Stromal cell of bone marrow (primary cell): ENCODE measurements at places on chromosomes 2 and 18.
A peak's percentile ranks its signal among the peaks of the same experiment; 100 is the strongest.

DNA sequence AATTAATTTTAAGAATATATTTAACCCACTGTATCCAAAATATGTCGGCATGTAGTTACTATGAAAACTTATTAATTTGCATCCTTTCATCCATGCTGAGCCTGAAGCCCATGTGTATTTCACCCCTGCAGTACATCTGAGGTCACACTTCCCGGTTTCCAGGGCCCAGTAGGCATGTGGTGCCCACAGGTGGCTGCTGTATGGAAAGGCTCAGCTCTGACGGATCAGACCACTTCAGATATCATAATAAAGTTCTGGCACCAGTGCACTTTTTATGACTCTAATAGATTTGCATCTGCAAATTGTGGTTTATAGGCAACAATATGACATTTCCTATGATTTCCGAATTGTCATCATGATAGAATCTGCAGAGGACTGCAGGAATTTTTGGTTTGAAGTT lies 22.5 kb downstream of the SH3RF3 start:
- no peak for DNase-seq

GRCh38 chr18:69785466-69785865 lies 162.2 kb downstream of the CD226 start:
- DNase-seq, result no peak

GRCh38 chr18:61308004-61308403 lies 25.2 kb upstream of the CDH20 start:
- DNase-seq, result no peak

- no peak for DNase-seq
Observed at GRCh38 chr2:61737841-61738240, 116.0 kb downstream of the FAM161A start.

DNA sequence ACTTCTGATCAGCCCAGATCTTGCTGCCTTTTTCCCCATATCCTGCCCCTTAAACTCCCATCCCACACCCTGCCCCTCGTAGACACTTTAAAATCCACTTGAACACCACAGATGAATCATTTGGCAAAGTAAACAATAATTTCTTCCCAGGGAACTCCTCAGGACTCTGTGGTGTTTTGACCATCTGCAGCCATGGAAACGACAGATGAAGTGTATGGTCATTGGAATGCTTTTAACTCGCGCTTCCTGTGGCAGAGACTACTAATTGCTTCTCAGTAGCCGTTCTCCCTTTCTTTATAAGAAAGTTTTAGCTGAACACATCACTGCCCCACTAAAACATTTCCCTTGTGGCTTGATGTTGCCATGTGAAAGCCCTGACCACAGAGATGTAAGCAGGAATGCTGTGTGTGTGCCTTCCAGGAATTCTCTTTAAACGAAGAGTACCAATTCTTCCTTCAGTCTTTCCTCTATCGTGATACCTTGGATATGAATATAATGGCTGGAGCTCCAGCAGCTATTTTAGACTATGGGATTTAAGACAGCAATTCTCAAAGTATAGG lies 92.7 kb upstream of the PARD3B start:
- peak; percentile 99 for DNase-seq

DNA sequence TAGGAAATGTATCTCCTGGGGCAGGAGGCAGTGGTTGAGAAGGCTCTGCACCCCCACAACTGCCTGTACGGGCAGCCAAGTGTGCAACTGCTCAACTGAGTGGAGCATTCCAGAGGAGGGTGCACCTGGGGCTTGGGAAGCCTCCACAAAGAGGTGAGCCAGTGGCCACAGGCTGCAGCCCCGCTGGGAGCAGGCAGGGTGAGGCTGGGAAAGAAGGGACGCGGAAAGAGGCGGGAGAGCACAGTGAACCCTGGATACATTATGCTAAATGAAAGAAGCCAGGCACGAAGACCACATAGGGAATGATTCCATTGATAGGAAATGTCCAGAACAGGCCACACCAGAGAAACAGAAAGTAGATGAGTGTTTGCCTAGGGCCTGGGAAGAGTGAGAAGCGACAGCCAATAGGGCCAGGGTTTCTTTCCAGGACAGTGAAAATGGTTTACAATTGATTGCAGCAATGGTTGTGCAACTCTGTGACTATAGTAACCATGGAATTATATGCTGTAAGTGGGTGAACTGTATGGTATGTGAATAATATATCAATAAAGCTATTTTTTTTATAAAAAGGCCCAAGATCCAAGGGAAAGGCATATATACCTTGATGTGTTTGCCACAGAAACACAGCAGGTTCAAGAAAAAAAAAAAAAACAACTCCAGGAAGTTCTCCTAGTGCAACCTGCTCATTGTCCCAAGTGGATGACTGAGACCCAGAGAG lies 82.4 kb downstream of the DDX1 start:
- DNase-seq, result peak; percentile 20

GRCh38 chr2:239826786-239827522 lies 198.2 kb downstream of the NDUFA10 start:
- no peak for DNase-seq

- no peak for DNase-seq
Observed at GRCh38 chr2:225272173-225272572, 127.3 kb upstream of the NYAP2 start.

DNA sequence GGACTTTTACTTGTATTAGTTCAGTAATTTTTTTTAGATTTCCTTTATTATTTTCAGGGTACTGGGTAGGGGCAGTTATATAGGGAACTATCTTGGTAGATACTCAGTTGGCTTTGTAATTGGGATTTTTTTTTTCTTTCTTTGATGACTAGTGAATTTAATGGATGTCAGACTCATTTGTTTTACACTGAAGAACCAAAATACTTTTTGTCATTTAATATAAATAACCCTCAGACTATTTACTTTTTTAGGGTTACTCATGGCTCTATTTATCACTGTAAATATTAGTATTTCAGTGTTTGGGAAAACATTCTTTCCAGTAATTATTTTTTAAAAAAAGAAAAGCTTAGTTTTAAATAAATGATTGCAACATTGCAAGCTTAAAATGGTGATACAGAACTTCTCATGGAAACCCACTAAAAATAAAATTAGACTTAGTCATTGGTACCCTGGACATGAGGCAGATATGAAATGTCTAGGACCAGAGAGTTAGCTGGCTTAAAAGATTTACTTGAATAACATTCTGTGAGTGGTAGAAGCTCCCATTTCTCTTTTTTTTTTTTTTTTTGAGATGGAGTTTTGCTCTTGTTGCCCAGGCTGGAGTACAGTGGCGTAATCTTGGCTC lies 74.4 kb upstream of the CYP20A1 start:
- DNase-seq, result no peak

DNA sequence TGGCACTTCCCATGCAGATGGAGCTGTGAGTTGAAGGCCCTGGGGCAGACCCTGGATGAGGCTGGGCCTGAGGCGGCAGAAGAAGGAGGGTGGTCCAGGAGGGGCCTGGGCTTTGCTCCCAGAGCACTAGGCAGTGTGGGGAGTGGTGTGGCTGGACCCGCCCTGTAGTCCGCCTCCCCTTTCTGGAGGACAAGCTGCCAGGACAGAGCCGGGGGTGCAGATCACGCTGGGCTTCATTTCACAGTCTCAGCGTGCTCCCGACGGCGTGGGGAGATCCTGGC lies 49.8 kb downstream of the PTGR3 start:
- no peak for DNase-seq

DNA sequence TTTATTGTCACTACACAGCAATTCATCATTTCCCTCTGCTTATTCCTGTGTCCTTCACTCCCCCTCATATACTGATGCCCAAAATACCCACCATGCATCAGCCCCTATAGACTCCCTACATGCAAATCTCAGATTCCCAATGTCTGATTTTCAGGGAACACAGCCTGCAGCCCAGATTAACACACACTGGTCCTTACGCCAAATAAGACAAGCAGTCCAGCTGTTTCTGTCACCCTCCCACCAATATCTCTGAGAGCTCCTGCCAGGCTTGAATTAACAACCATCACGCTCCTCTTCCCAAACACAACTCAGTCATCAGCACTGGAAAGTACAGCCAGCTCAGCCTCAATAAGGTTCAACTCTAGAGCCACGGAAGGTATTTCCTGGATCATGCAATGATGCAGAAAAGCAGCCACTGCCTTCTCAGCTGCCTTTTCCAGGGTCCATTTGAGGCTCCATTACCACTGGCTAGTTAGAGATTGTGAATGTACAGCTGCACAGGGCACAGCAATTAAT lies 39.0 kb upstream of the SLC35F5 start:
- DNase-seq, result no peak

DNA sequence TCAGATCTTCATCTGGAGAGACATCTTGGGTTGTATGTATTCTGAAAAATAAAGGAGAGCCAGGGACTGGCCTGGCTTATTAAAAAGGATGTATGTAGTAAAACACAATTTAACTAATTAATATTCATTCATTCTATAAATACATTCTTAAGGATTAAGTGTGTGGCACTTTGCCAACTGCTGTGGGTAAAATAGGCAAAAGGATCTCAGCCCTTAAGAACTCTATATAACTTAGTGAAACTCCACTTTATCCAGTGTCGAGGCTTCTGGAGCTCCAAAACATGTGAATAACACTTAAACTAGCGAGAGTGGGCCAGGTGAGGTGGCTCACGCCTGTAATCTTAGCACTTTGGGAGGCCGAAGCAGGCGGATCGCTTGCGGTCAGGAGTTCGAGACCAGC lies 7.7 kb upstream of the STK39 start:
- no peak for DNase-seq

- DNase-seq, result no peak
Observed at GRCh38 chr2:124920448-124920847, 895.4 kb downstream of the CNTNAP5 start.

DNA sequence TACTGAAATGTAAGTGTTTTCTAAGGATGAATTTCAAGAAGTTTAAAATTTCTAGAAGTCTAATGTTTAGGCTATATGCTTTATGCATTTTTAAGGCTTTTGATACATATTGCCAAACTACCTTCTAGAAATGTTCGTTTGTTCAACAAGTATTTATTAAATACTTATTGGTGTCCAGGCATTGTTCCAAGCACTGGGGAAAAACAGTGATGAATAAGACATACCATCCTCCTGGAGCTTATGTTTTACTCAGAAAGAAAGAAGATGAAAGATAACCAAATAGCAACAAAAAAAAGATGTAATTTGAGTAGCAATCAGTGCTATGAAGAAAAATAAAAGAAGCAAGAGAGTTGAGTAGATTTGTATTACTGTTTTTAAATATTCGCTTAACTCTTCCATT lies 692.9 kb downstream of the SLC4A3 start:
- DNase-seq, result no peak

DNA sequence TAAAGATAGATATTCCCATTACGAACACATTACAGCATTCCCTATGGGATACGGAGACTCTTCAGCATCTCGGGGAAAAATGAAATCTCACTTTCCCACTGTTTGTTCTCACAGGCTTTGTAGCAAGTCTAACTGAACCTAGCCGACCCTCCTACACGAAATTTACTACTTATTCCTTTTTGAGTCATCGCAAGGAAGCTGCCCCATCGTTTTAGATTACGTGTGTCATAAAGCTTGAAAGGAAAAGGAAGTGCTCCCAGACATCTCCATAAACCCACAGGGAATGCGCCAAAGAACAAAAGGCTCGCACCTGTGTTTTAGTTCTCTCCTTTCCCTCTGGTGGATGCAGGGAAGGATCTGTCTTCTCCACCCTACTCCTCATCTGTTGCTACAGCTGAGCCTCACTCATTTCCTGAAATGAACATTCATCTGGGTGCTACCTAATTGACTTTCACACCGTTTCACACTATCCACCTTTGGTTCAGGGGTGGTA lies 76.2 kb upstream of the STK39 start:
- no peak for DNase-seq

DNA sequence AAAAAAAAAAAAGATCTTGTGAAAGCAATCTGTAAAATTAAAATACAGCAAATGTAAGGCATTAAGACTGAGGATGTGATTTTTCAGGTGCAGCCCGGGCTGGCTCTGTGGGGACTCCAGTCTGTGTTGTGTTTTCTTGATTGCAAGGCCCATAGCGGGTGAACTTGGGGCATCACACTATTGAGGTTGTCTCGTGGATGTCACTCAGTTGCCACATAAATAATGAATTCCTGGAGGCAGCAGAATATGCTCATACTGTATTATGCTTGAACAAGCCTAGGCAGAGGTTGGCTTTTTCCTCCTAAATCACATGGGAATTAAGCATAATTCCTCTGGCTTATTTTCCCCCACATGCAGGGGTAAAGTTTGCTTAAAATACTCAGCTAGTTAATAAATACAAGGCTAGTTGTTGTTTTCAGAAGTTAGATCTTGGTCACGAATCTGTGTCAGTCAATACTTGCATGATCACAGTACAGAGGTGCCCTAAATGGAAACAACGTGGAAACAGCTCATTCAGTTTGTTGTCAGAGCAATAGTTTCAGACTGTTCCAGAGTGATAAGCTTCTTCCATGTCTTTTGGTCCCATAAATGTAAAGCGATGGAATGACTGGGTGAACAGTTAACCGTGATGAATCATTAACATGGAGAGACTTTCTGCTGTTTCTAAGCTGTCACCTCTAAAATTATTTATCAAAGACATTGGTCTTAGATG lies 16.4 kb downstream of the GEMIN6 start:
- no peak for DNase-seq

GRCh38 chr2:20093263-20094141 lies 42.1 kb upstream of the LAPTM4A start:
- peak; percentile 76 for DNase-seq

- peak; percentile 46 for DNase-seq
Observed at GRCh38 chr2:159126432-159127022, 158.1 kb downstream of the TANC1 start.

- no peak for DNase-seq
Observed at GRCh38 chr2:39932198-39932597, 153.1 kb upstream of the THUMPD2 start.

DNA sequence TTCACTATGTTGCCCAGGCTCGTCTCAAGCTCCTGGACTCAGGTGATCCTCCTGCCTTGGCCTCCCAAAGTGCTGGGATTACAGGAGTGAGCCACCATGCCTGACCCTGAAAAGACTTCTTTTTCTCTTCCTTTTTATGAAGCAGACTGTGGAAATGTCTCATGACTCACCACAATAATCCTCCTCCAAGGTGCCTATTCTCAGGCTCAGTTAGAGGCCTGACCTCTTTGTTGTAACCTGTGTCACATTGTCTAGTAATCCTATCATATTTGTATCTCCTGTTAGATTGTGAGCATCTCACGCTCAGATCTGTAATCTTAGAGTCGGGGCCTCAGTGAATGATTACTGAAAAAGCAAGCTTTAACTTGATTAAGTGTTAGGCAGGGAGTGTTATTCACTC lies 18.3 kb upstream of the TAF4B start:
- DNase-seq, result no peak

- no peak for DNase-seq
Observed at GRCh38 chr18:59733421-59733820, 36.2 kb upstream of the CCBE1 start.

- DNase-seq, result peak; percentile 76
Observed at GRCh38 chr2:226802573-226802972, 3.0 kb upstream of the IRS1 start.

GRCh38 chr2:160039166-160039903 lies 23.1 kb downstream of the PLA2R1 start:
- peak; percentile 73 for DNase-seq
